ENCODE measurements at places on chromosomes 4 and X.

DNA sequence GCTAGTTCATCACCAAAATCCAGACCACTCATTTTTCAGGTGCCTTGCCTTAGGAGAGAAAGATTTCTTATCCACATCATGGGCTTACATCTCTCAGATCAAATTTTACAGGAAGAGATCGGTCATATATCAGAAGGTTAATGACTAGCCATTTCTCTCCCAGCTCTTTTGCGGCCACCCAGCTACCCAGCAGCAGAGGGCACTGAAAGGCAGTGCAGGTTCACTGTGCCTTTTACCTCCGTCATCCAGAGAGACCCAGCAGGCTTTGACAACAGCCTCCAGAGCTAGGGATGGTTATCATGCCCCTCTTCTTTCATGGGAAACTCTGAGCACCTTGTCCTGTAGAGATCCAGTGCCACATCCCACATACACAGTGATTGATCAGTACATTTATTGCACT lies 384.8 kb downstream of the AFF2 start:
- DNase-seq = no peak

DNA sequence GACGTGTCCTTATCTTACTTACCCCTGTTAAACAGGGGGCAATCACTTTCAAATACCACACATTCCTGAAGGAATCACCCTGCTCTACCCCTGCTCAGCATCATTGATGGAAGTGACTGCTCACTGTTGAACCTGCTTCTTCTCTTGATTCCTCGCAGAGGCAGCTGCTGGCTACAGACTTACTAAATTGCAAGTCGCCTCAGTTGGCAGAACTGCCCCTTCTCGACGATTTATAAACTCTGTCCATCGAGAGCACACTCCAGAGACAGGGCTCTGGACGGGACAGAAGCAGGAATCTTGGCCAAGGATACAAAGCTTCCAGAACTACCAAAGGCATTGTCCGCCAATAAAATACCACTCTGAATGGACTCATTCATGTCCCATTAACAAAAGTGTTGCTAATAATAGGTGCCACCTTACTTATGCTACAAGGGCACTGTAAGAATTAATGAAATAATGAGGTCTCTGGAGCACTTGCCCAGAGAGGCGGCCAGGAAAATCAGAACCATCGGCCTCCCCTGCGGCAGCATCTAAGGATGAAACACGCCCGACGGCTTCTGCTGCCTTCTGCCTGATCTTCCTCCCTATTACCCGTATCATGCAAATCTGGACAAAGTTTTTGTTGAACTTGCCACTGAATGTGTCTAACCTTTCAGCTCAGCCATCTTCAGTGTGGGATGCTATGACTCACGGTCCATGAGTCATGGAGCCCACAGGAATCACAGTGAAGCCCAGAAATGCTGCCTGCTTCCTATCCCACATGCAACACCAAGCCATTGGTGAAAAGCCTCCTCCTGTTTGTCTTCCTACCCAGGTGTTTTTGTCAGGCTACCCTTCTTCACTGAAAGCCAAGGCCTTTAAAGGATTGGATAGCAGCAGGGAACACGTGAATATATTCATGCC lies 164.9 kb downstream of the MAML3 start:
- no peak for DNase-seq

- no peak for DNase-seq
These were observed 36.5 kb downstream of the MAOB start for GRCh38 chrX:43845776-43846175.

DNA sequence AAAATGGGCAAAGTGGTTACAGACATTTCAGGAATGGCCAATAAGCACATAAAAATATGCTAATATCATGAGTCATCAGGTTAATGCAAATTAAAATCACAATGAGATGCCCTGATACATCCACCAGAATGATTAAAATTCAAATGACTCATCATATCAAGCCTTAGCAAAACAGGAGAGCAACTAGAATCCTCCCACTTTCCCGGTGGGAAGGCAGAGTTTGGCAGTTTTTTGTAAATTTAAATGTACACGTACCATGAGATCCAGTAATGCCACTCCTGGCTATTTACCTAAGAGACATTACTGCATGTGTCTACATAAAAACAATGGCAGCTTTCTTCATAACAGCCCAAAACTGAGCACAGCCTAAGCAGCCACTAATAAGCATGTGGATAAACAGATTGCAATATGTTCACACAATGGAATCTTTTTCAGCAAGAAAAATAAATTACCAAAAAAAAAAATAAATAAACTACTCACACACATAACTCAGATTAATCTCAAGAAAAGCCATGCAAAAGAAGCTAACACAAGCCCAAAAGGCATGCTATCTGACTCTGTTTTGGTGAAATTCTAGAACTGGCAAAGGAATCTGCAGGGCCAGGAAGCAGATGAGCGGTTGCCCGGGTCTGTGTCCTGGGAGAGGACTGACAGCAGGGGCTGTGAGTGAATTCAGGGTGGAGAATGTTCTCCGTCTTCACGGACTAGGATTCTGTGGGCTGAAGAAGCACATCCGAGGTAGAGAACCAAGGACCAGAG lies 48.8 kb downstream of the AFAP1 start:
- no peak for DNase-seq

DNA sequence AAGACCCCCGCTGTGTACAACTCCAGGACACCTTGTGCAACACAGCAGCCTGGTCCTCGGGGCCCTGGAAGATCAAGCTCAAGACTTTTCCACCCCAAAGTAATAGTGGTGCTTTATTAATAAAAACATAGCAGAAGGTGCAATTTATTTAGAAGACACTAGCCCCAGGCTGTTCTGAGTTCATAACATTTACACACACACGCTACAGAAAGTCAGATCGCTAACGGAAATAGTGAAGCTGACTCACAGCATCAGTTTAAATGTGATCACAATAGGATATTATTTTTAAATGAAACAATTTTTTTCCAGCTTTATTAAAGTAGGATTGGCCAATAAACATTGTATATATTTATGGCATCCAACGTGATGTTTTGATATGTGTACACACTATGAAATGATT lies 141.0 kb downstream of the STK32B start:
- DNase-seq = no peak

GRCh38 chr4:5267408-5267807 lies 216.1 kb downstream of the STK32B start:
- no peak for DNase-seq

DNA sequence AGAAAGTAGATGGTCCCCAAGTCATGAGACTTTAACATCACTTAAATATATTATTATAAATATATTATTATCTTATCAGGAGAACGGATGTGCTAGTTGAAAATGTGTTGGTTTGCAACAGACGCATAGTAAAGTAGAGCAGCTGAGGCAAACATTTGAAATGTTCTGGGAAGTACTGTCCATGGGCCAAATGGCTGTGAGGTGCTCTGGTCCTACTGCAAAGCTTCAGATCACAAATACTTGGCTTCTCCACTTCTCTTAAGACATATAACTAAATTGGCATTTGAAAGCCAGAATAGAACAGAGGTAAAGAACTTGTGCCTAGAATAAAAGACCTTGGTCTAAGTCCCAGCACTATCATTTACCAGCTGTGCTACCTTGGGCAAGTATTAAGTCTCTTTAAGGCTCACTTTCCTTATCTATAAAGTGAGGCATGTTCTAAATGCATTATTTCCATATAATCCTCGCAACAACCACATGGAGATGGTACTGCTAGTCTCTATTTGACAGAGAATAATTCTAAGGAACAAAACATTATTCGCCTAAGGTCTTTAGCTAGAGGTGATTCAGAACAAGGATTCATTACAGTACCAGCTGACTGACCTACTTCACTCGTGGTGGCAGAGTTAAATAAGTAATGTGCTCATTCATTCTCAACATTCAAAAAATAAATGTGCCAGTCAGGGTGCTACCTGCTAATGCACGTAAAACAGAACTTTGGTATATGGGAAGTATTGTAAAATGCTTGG lies 297.1 kb downstream of the PPP3CA start:
- DNase-seq = no peak

GRCh38 chrX:374596-374995 lies 12.1 kb downstream of the PPP2R3B start:
- DNase-seq = no peak

- no peak for DNase-seq
These were observed 8.1 kb downstream of the EPGN start for GRCh38 chr4:74316397-74316796.

DNA sequence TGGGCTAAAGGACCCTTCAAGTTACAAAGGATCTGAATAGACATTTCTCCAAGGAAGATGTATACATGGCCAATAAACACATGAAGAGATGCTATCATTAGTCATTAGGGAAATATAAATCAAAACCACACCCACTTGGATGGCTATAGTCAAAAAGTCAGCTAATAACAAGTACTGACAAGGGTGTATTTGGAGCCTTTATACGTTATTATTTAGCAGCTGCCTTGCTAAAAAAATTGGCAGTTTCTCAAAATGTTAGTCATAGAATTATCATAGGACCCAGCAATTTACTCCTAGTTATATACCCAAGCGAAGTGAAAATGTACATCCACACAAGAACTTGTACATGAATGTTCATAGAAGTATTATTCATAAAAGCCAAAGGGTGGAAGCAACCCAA lies 112.7 kb upstream of the DUSP21 start:
- no peak for DNase-seq

DNA sequence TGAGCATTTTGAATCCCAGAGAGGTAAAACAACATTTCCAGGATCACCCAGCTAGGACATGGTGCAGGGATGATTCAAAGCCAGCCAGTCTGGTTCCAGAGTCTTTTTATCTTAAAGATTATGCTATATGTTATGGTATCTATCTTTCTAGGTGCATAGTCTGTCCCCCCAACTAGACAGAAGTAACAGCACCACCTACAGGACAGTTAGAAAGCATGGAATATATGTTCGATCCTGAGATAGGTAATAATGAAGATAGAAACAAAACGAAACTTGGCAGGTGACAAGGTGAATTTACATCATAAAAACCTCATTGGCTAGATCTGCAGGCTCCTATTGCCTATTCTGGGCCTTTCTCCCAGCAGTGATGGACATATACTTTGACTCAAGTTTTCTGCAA lies 723.2 kb downstream of the SMARCA1 start:
- DNase-seq = no peak

DNA sequence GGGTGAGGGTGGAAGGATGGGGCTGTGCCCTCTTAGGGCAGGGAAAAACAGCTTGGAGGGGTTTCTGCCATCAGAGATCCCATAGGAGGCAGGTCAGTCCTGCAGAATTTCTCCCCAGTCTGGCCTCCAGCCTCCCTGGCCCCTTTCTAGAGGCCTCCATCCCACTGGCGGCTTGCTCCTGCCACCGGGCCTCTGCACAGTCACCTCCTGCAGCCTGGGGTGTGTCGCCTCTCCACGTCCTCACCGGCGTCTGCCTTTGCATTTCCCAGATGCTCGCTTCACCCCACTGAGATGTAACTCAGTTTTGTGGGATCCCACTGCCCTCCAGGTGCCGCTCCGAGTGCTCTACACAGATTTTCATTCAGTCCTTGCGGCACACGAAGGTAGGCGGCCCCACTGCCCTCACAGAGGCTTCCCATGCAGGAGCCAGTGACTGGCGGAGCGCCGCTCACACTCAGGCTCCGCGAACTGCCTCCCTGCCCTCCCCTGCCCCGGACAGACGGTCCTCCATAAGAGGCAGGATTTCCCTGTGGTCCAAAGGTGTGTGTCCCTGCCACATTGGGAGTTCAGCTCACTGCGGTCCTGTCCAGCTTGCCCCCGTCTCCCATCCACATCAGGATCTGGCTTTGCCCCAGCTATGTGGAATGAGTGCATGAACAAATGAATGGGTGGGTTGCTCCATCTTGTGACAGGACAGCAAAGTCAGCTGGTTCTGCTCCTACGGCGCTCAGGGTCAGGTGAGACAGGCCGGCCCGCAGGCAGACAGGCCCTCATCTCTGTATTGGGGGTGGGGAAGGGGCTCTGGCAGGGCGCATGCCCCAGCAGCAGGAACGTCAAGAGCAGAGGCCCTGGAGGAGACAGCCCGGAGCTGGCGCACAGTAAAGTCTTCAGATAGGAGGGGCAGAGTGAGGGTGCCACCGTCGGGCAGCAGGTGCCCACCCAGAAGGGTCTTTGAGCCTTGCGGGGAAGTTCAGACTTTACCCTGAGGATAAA lies 2.7 kb upstream of the TMEM271 start:
- no peak for DNase-seq

DNA sequence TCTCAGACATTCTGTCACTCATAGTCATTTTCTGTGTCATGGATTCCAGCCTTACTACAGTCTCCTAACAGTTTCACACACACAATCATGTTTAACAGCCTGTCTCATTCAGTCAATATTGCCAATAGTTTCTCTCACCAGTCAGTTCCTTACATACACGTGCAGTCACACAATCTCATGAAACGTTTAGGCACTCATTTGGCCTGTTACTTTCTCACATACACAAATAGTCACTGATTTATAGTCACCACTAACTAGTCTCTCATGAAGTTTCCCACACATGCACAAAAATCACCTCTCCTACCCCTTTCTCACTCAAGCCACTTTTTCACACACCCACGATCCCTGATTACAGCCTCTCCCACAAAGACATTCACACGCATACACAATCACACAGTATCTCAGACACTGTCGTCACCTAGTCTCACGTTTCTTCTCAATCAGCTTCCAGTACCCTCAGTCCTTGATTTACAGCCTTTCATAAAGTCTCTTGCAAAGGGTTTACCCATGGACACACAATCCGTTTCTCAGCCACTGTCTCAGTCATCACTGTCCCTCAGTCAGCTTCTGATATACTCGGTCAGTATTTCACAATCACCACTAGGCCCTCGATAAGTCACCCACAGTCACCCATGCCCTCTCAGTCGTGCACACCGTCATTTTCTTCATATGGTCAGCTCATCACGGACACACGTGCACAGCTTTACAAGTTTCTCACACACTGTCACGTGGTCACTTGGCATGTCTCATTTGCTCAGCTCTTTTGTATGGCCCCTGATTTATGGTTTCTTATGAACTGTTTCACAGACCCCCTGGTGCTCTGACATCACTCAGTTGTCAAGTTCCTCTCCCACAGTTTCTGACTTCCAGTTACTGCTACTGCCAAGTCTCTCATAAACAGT lies 4.2 kb upstream of the CFP start:
- no peak for DNase-seq

DNA sequence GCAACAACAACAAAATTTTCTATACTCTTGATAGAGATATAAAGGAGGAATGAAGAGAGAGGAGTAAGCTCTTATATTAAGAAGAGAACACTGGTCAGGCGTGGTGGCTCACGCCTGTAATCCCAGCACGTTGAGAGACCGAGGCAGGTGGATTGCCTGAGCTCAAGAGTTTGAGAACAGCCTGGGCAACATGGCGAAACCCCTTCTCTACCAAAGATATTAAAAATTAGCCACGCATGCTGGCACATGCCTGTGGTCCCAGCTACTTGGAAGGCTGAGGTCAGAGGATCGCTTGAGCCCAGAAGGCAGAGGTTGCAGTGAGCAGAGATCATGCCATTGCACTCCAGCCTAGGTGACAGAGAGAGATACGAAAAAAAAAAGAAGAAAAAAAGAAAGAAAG lies 102.4 kb downstream of the TEX11 start:
- no peak for DNase-seq

DNA sequence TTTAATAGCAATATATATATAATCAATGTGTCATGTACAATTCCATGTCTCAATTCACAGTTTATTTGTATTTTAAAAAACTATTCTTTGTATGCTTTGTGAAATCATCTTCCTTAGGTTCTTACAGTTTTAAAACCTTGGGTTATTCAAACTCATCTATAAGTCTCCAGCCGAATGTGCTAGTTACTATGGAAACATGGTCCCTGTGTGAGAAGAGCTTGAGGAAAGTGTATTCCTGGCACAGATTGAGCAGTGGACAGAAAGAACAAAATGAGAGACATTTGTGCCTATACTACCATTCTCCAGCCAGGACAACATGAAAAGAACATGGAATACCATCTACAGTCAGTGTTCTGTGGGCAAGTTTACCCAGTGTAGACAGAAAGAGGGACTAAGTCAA lies 103.4 kb downstream of the EFHC2 start:
- DNase-seq = no peak

- DNase-seq = no peak
These were observed 33.6 kb downstream of the GSPT2 start for GRCh38 chrX:51776851-51777250.
